ENCODE measurements at places on chromosomes 11 and 22.
A peak's percentile ranks its signal among the peaks of the same experiment; 100 is the strongest.

GRCh38 chr11:113319085-113319484 is 4.7 kb downstream of the TTC12 start:
- DNase-seq, result no peak

GRCh38 chr22:39147335-39148025 is 5.0 kb downstream of the CBX7 start:
- no peak for DNase-seq

DNA sequence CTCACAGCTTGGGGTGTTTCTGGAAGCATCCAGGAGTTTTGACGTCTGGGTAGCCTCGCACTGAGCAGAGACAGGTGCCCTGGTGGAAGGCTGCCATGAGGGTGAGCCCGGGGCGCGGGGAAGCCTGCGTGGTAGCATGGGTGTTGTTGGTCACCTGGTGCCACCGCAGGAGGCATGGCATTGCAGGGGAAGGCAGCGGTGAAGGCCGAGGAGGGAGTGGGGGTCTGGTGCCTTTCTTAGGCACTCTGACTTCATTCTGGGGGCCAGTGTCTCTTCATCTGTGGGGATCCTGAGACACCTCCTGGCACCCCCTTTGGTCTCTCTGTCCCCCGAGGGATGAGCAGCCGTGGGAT is 271.2 kb downstream of the TBC1D22A start:
- no peak for DNase-seq

DNA sequence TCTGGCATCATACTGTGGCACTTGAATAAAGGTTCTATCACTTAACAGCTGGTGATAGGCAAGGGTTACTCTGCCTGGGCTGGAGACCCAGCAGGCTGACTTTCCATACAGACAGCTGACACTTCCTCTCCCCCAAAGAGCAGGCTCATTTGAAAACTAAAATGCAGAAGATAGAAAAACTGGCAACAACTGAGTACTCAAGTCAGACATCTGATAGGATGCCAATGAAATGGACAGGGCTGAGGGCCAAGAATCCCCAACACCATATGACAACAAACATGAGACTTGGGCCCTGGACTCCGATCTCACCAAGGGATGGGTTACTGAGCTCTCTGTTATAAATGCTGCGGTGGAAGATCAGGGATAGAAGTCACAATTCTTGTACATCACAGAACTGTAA is 237.2 kb downstream of the LRRC4C start:
- DNase-seq, result no peak

- no peak for DNase-seq
Measured at GRCh38 chr22:26401726-26402125, 27.3 kb upstream of the ASPHD2 start.

DNA sequence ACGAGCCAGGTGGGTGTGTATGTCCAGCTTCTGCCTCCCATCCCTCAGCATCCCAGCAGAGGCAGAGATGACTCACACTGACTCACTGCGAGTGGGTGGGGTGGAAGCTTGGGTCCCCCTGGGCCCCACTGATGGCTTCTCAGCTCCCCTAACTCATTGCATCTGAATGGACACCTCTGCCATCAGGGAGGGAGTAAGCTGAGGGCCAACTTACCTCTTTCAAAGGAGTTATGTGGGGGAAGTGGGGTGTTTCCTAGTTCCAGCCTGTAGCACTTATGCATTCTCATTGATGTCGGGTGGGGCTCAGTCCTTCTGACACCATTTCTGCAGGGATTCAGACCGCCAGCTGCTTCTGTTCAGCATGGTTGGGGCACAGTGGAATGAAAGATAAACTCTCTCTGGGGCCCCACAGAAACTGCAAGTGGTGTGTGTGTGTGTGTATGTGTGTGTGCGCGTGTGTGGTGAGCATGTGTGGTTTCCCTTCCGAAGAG is 1425.8 kb downstream of the TBC1D22A start:
- no peak for DNase-seq

DNA sequence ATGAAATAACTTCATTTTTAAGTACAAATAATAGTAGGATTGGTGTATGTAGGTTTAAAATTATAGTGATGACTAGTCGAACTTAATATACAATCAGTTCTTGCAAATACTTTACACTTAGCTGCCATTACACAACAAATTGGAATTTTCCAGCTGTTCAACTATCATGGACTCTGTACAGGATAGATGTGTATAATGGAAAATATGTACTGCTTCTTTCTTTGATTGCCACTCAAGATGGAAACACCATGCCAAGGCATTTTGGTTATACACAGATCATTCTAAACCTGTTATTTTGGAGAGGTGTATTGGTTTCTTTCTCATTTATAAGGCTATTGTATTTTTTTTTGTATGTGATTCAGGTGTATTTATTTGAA is 24.4 kb upstream of the CRTAM start:
- no peak for DNase-seq

DNA sequence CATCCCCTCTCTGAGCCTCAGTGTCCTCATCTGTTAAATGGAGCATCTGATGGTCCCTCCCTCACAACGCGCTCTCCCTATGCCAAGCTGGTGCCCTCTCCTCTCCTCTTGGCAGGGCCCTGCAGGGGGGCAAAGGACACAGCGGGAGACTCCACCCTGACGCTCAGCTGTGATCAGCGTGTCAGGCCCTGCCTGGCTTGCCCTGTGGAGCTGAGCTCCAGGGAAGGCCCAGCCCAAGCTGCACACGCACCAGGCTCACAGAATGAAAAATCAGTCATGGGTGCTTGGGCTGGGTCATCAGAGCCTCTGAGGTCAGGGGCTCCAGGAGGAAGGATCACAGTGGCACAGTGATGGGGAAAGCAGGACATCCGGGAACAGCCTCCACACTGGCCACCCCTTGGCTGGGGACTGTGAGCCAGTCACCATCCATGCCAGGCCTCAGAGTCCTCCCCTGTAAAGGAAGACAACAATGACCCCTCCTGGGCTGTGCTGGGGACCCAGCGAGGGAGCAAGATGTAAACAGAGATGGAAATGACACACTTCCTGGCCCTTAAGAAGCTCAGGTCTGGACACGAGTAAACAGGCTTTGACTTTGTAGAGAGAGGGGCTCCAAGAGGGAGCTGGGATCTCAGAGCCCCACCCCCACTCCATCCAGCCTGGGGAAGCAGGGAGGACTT is 36.6 kb downstream of the RPL3 start:
- DNase-seq, result no peak

GRCh38 chr22:18065256-18065655 is 12.5 kb upstream of the PEX26 start:
- DNase-seq, result no peak

DNA sequence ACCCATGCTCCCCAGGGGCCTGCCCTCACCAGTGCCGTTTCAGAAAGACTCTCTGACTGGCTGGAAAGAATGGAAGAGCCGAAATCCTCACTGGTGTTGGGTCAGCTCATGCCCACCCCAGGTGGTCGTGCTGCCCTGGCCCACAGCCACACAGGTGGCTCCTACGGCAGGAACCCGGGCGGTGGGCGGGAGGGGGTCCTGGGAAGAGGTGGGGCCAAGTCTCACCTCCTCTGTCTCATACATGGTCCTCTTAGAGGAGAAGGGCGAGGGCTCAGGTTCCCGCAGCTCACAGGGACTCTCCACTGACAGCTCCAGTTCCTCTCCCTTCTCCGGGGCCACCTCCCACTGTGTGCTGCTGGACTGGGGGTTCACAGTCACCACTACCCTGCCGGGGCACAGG is 8.2 kb downstream of the ATG2A start:
- no peak for DNase-seq

GRCh38 chr11:27640954-27641353 is 59.3 kb downstream of the BDNF start:
- no peak for DNase-seq

DNA sequence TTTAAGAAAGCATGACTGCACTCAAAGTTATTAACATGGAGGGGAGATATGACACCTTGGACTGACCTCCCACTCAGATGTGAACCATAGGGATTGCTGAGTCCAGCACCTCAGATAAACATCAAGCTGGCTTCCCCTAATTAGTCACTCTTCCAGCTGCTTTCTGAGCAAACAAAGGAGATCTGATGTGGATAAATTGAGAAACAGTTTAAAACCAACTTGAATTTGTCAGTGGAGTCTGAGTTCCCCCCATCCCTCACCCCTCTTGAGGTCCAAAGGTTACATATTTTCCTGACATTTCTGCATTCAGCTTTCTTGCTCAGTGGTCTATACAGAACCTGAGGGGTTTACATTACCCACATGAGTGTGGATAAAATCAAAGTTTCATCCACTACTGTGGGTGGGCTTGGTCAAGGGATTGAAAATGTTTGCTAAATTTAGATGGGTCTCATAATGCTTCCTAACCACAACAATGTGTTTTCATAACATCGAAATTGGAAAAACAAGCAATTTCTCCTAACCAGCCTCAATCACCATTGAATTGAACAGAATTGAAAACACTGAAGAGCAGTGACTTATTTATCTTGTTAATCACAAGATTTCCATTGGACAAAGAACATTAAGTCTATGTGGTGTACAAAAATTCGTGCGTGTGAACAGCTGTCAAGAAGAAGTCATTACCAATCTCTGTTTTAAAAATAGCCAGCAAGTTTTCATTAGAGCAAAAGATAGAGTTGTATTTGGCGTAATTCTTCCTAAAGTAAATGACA is 292.3 kb downstream of the METTL15 start:
- peak; percentile 48 for DNase-seq

GRCh38 chr22:39215426-39216142 is 29.2 kb downstream of the PDGFB start:
- DNase-seq, result no peak

GRCh38 chr11:70826541-70827335 is 425.6 kb downstream of the SHANK2 start:
- no peak for DNase-seq

GRCh38 chr11:8790968-8791367 is 108.4 kb downstream of the RPL27A start:
- DNase-seq, result no peak

DNA sequence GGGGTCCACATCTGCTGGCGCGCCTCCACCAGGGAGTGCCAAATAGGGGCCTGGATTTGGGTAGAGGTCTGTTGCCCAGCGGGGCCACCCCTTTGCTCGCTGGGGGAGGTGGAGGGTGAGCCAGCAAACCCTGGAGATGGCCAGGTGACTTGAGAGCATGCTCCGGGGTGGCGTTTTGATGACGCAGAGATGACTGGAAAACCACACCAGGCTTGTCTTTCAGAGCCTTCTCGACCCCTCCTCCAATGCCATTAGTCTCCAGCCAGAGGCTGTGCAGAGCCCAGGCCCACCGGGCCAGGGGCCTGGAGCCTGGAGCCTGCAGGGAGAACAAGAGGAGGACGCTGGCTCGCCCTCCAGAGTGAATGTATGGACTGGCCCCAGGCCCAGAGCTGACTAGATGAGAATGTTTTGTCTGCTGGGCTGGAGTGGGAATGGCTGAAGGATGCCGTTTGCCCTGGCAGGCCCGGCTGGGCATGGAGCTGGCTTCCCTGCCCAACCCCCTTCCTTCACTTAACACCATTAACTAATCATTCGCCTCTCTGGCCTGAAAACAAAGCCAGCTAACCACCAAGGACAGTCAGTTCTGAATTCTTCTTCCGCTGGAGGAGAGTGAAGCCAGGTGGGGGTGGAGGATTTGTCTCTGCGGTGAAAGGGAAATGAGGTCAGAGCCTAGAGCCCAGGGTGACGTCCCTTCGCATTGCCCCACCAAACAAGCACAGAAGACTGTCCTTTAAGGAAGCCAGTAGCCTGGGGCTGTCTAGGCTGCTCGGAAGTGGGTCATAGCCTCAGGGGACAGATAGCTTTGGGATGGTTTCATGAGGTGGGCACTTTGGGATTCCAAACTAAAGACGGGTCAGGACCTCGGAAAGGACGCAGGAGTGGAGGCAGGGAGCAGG is 1.6 kb upstream of the MCAM start:
- DNase-seq, result no peak

DNA sequence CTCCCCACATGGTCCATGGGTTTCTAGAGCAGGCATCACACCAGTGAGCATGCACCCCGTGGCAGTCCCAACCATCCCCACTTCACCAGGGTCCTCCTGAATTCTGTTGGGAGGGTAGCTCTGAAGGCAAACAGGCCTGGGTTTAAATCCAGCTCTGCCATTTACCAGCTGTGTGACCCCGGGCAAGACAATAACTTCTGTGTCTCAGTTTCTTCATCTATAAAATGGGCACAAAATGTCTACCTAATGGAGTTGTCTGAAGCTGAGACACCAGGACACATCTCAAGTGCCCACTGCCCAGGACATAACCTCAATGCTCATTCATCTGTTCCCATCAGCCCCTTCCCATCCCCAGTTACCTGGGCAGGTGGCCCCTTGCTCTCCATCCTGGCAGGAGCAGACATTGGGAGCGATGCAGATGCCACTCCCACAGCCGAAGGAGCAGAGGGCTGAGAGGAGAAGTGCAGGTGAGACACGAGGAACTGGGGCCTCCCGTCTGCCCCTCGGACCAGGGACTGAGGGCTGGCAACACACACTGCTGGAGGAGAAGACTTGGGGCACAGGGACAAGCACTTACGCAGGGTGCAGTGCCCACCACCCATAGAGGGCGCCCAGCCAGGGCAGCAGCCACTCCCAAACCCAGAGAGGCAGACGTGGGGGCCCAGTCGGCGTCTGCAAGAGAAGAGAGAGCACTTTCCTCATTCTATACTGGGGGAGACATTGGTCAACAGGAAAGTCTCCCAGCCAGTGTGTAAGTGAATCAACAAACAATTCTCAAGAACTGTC is 4.0 kb downstream of the VWCE start:
- no peak for DNase-seq

- no peak for DNase-seq
Measured at GRCh38 chr22:32342977-32343376, 14.7 kb upstream of the RFPL3 start.

GRCh38 chr11:33437529-33437928 is 180.3 kb downstream of the HIPK3 start:
- no peak for DNase-seq

DNA sequence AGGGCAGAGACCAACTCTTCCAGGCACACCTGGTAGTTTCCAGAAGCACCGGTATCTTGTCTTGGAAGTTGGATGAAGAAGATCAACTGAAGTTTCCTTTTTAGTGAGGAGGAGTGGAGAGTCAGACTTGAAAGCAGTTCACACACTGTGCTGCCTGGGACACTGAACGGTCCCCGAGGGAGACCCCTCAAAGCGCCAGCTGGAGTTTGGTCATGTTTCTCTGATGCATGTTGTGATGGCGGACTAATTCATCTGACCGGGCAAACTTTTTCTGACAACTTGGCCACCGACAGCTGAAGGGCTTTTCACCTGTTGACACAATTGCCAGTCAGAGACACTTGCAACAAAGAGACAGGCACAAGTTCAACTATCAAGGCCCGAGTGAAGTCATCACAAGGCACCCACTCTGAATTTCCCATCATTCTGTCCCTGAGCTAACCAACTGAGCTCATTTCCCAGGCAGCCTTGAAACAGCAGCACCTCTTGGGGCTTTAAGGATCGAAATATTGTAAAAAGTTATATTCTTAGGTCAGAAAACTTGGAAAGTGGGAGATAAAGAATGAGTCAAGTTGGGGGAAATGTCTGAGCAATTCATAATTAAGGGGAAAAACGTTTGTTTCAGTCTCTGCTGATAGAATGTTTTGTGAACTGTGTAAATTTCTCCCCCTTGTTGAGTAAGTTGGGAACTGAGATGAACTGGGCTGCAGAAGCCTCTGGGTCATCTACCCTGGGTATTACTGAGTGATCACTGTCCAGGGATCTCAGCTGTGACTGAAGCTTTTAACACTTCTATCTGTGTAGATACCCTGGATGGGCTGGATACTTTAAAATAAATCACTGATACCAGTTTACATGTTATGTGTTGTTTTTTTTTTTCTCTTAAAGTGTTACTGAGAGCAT is 46.2 kb downstream of the WT1 start:
- no peak for DNase-seq

Measured in astrocyte of the cerebellum (primary cell).